ENCODE measurements at places on chromosomes 6 and 20.
A peak's percentile ranks its signal among the peaks of the same experiment; 100 is the strongest.

GRCh38 chr6:74939151-74939708 is 266.6 kb downstream of the COL12A1 start:
- no peak for DNase-seq

DNA sequence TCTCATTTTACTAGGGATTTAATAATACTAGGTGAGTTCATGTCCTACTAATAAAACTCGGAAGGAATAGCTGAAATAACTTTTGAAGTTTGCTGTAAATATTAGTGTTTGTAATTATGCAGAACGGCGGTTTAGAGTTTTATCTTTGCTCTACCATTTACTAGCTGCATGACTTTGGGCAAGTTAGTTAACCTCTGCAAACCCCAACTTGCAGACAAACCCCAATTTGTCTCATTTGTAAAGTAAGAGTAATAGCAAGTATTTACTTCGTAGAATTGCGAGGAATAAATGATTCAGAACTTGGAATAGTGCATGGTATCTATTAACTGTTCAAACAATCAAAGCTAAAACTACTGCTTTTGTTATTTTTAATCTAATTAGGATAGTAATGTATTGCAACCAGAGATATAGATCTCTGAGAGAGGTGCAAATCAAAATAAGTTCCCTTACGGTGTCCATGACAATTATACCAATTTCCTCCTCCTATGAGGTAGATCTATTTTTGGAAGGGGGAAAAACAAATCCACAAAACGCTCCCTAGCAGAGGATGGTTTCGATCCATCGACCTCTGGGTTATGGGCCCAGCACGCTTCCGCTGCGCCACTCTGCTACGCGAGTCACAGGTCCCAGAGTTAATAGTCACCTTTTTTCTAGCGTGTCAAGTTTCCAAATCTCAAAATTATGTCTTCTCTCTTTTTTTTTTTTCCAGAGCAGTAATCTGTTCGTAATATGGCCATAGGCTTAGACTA is 35.1 kb upstream of the BTN3A2 start:
- peak; percentile 59 for DNase-seq

DNA sequence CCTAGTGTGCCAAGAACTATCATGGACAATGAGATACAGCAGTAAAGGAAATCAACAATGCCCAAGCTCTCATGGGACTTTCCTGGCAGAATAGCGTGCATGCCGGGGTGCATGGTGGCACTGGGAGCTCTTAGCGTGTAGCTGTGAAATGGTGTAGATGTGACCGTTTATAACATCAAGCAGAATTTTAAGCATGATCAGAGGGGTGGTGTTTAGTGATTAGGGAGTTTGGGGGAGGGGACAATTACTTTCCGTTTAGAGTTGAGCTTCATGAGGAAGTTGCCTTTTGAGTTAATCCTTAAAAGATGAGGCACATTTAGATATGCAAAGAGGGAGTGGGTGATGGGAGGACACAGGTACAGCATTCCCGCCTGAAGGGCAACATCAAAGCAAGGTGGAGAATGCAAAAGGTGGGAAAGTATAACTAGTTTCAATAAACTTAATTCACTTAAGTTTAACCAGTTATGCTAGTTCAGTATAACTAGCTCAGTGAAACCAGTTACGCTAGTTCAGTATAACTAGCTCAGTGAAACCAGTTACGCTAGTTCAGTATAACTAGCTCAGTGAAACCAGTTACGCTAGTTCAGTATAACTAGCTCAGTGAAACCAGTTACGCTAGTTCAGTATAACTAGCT is 661.6 kb downstream of the QKI start:
- no peak for DNase-seq

DNA sequence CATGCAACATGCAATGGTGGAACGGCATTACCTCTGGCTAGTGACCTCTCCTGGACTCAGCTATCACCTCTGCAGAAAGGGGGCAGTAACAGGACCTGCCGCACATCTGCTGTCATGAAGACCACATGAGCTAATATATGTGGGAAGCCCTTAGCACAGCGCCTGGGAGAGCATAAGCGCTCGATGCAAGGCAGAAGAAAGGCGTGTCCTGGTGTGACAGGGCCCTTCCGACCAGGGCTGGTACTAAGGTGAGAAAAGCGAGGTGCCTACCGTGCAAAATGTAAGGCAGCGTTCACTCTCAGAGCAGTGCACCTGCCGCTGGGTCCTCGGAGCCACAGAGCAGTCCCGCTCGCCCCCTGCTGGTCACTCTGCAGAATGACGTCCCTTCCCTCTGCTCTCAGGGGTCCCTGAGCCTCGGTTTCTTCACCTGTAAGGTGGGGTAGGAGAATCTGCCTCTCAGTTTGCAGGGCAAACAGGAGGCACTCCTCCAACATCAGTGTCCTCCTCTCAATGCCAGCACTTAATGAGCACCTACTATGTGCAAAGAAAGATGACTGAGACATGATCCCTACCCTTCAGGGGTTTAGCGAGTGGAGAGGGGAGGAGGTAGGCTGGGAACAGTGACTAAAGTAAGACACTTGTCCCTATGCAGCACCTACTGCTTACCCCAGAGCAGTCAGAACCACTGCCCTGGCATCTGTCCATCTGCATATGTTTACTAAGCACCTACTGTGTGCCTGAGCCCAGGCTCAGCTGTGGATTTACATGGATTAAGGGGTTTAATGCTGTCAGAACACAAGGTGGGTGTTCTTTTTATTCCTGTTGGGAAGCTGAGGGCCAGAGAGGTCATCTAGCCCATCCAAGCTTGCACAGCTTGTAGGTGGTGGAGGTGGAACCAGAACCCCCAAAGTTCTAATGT is 41.1 kb upstream of the PTGIS start:
- peak; percentile 45 for DNase-seq

GRCh38 chr6:45619994-45620471 is 242.3 kb upstream of the SUPT3H start:
- DNase-seq: no peak

DNA sequence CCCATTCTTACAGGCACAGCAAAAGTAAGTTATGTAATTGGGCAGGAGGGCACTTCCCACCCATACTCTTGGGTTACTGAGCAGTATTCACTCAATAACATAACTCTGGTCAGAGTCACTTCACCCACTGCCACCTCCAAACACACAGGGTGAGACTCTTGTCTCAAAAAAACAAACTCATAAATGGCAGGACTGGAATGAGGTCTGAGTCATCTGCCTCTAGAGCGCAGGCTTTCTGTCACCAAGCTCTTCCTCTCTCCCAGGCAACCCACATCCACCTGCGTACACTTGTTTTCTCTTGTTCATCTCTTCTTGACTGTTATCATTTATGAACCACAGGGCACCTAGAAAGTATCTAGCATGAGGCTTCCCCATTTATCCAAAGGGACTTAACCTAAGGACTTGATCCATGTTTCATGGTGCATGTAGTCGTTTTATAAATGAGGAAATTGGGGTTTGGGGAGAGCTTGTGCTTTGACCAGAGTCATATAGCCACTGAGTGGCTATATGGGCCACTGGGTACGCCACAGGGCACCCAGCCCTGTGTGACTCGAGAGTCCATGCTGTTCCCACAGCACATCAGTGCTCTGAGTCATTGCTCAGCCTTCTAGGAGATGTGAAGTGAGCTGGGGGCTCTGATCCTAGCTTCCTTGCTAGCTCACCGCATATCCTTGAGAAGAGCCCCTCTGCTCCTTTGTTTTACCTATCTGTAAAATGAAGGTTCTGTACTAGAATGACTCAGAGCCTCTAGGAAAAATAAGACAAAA is 22.4 kb downstream of the C20orf173 start:
- no peak for DNase-seq

DNA sequence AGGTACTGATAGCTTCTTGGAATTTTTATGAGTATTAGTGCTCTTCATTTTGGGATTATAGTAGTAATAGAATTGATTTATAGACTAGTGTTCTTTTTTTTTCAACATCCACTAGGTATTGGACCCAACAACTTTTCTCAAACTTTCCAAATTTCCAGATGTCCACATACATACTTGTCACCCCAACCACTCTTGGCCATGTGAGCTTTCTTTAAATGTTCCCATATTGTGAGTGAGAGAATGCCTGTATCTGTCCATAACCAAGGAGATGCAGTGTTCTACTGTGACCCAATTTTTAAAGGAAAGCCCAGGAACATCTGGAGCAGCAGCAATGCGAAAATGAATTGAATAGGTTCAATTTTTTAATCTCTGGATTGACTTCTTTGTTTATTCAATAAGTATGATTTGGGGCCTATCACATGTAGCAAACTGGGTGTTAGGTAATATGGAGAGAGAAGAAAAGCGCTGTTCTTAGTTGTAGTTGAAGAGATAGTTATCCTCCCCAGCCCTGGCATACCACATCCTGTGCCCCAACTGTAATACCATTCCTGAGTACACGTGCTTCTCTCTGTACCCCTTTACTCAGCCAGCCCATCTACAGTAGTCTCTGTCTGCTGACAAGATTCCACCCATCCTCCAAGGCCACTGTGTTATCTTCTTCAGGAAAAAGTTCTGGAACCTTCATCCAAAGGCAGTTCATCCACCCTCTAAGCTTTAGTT is 116.8 kb upstream of the SUPT3H start:
- DNase-seq: no peak

DNA sequence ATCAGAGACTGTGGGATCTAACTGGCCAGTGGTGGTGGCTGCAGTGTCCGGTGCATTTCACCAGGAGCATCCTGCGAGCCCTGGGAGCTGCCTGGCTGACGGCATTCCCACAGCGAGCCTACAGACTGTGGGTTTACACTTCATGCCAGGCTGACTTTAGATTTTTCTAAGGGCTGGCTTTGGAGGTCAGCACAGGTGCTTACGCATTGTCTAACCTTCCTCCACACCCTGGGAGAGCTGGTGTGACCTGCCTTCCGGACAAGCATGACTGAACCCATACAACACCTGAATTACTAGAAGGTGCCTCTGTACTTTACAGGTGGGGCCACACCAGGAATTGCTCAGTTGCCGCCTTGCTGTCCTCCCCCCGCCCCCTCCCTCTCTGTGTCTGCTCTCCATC is 96.2 kb downstream of the RREB1 start:
- no peak for DNase-seq

- no peak for DNase-seq
Measured at GRCh38 chr6:141830530-141830929, 302.2 kb upstream of the GJE1 start.

GRCh38 chr6:51830666-51831065 is 256.7 kb downstream of the PKHD1 start:
- DNase-seq: no peak

DNA sequence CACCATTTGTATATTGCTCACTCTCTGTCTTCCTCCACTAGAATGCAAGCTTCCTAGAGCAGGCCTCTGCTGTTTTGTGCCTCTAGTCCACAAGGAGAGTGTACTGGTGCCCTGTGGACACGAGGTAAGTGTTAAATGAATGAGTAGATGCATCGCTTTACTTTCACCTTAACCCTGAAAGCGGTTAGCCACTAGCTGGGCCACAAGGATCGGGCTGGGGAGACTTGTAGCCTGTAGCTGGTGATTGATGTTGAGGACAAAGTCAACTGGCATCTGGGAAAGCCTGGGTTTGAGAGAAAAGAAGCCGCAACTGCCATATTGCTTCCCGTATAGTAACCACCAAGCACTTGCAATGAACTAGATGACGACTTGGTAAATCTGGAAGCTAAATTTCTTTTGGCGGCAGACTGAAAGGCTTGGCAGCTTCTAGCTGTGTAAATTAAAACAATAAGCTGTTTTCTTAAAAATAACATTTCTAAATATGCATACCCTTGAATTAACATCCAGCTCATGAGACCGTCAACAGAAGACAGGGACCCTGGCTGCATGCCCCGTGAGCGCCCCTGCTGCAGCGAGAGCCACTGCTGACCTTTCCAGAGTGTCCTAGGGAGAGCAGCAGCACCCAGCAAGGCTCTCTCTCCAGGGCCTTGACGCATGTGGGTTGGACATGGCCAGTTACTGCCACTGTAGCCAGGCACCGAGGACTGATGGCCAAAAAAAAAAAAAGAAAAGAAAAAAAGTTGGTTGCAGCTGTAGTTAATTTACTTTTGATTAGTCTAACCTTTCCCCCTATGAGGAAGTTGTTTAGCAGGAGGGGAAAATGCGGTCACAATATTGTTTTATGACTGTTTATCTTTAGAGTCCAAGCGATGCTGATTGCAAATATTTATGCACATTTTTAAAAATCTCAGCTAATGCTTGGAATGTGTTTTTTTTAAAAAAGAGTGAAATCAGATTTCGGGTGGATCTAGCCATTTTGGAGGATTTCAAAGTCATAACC is 315.1 kb downstream of the TFAP2C start:
- no peak for DNase-seq

- DNase-seq: no peak
Measured at GRCh38 chr6:158755636-158756035, 63.5 kb downstream of the EZR start.

GRCh38 chr6:29853245-29853644 is 25.6 kb downstream of the HLA-G start:
- DNase-seq: no peak

DNA sequence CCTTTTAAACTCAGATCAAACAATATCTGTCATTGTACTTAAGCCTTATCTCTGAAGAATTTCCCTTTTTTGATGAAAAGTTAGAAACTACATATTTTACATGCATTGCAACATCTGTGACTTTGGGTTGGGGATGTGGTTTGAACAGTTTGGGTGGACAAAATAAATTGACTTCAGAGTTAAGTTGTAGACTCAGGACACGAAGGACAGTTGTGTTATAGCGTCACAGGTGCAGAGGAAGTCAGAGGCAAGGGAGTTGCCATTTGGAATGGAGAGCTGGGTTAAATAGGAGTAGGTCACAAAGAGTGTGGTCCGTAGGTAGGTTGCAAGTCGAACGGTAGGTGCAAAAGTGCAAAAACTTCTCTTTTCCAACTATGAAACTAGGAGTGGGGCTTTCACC is 46.0 kb downstream of the ZFAND3 start:
- no peak for DNase-seq

DNA sequence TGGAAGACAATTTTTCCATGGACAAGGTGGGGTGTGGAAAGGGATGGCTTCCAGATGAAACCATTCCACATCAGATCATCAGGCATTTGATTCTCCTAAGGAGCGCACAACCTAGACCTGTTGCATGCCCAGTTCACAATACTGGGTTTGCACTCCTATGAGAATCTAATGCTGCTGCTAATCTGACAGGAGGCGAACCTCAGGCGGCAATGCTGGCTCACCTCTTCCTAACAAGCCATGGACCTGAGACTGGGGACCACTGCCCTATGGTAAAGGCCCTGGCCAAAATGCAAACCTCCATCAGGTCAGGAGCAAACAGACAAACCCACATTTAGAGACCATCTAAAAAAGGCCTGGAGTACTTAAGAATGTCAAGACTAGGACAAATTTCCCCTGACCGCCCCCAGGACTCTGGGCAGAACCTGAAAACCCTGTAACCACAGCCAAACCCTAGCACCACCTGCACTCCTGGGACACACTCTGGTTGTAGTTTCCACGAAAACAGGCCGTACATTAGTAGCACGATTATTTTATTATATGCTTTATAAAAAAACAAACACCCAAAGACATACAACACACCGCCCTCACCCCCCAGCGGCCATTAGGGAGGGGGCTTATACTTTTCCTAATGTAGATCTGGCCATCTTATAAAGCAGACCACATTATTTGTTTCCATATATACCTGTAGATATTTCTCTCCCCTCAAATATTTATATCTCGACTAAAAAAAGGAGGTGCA is 27.3 kb downstream of the SNX5 start:
- DNase-seq: no peak

DNA sequence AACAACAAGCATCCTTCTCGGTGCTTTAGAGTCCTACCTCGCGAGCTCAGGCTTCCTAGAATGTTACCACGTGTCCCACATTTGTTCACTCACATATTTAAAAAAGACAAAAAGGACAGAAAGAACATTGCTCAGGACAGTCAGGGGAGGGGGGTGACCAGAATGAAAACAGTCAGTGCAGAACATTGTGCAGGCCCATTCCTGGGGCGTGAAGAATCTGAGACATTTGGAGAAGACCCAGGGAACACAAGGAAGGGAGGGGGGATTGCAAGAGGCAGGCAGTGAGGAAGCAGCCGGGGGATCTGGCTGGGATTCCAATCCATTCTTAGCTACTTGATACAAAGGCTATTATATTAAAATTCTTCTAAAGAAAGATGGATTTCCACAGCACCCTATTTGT is 270.4 kb upstream of the CITED2 start:
- DNase-seq: no peak
